Stimulated activated CD4-positive, alpha-beta T cell treated with anti-CD3 and anti-CD28 coated beads, Interleukin-4, amount 100 ng/mL, for 1 hour (primary cell): ENCODE measurements at places on chromosomes 12 and 14.
A peak's percentile ranks its signal among the peaks of the same experiment; 100 is the strongest.

- DNase-seq = peak; percentile 46
Measured at GRCh38 chr12:67649570-67650387, 1.2 kb downstream of the DYRK2 start.

- no peak for DNase-seq
Measured at GRCh38 chr14:76687611-76688382, 73.5 kb upstream of the VASH1 start.

GRCh38 chr14:26204728-26205479, 392.9 kb downstream of the NOVA1 start:
- no peak for DNase-seq

GRCh38 chr12:14723763-14724162, 27.4 kb upstream of the GUCY2C start:
- peak; percentile 27 for DNase-seq

GRCh38 chr12:1839956-1840951, 19.9 kb downstream of the LRTM2 start:
- DNase-seq = no peak

GRCh38 chr12:120139958-120140357, 23.4 kb upstream of the RAB35 start:
- DNase-seq = no peak

- DNase-seq = no peak
Measured at GRCh38 chr12:108518101-108518715, 3.1 kb downstream of the FICD start.

GRCh38 chr14:75871181-75871880, 110.5 kb downstream of the TGFB3 start:
- no peak for DNase-seq

DNA sequence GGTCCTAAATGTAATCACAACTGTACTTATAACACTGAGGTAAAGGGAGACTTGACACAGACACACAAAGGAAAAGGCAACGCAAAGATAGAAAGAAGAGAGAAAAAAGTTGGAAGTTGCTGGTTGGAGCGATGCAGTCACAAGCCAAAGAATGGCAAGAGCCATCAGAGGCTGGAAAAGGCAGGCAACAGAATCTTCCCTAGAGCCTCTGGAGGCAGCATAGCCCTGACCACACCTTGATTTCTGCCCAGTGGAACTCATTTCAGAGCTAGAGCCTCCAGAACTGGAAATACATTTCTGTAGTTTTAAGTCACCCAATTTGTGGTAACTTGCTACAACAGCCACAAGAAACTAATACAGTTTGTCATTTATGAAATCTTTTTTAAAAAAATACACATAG, 89.2 kb downstream of the PUS7L start:
- DNase-seq = no peak

GRCh38 chr12:65937161-65937641, 112.9 kb downstream of the HMGA2 start:
- DNase-seq = no peak

DNA sequence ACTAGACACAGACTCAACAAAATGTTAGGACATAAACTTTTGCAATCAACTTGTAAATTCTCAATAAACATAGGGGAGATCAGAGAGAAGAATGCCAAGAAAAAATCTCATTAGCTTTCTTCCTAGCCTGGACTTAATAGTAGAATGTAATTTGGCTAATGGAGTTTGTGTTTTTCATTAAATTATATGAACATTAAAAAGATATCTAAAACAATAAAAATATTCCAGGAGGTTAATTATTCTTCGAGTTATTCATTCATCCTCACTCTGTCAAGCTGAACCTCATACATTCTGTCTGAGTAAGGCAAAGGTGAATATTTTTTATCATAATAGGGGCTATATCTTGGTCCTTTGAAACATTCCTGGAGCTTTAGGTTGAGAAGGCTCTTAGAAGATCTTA, 551.9 kb upstream of the TBX3 start:
- no peak for DNase-seq

DNA sequence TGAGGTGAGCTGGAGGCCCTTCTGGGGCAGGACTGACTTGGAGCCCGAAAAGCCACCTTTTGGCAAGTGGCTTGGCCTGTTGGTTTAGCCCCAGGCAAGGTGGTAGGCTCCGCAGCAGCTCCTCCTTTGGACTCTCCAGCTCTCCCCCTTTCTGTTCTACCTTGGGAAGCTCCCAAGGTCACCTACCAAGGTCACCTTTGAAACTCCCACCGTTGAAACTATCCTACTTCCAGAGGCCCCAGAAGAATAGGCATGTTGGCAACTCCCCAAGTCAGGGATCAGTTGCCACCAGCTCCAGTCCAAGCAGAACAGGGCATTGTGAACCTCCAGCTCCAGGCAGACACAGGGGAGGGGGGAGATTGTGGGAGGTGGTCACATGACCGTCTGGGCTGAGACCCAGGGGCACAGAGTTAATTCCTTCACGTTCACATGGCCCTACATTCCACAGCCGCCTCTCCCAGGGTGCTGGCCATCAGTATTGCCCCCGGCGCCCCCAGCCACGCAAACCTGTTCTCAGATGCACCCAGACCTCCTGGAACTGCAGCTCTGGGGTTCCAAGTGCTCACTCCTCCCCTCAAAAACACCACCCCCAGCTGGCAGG, 14.4 kb downstream of the IRF2BPL start:
- DNase-seq = no peak

GRCh38 chr12:47775100-47775911, 2.3 kb downstream of the SLC48A1 start:
- DNase-seq = no peak

DNA sequence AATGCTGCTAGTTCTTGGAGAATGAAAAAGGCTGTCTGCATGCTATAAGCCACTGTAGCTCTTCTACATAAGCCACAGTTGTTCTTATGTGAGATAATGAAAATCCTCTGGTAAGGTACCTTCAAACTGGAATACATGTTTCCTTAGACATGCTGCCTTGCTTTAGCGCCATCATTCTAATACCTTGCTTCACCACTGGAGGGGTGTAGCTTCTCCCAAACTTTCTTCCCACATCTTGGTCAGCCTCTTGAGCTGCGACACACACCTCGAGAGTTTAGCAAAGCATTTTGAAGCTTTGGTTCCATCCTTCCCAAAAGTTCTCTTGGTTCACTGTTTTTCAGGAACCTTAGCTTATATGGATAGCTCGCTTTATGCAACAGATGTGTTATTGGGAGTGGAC, 69.5 kb downstream of the NKX2-1 start:
- DNase-seq = no peak

- peak; percentile 13 for DNase-seq
Measured at GRCh38 chr12:92431146-92431545, 271.6 kb upstream of the PLEKHG7 start.

DNA sequence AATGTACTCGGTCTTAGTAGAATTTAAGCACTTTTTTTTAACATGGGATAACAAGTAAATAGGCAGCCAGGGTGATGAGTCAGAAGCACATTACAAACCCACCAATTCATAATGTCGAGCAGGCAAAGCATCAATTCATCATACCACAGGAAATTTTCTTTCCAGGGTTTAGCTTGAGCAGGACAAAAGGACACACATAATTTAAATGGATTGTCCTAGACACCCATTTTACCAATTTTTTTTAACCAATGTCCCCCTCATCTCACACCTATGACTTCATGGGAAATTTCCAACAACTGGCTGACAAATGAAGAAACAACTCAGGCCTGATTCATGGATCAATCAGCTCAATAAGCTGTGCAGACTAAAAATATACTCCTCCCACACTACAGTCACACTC, 58.8 kb upstream of the FOXG1 start:
- DNase-seq = no peak

DNA sequence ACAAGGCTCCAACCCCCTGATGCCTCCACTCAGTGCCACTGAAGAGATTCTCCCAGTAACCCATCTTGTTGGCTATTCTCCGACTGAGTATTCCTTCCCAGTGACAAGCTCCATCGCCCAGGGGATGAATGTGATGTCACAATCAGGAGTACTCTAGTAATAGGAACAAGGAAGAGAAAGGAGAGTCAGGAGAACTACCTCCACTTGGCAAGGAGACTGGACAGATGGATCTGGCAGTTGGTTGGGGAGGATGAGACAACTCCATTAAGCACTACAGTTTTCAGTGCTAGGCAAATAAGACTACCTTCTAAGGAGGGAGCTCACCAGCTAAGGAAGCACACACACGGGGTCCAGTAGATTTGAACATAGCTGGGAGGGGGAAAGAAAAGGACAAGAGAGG, 5.3 kb downstream of the RNF41 start:
- DNase-seq = no peak

- DNase-seq = no peak
Measured at GRCh38 chr14:54652188-54652587, 85.3 kb downstream of the SAMD4A start.

DNA sequence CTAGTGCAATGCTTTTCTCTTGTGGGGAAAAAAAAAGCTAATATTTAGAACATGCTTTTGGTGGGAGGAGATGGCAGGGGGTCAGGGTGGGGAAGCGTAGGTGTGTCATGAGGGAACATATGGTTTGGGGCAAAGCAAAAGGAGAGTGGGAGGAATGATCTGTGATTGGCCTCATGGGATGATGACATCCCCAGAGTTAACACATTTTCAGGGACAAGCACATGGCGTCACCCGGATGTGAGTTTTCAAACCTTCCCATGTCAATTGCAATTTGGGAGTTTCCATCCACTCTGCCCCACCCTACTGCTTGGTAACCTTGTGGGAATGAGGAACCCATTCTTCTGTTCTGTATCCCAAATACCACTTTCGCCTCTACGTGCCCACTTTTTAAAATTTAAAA, 164.2 kb downstream of the SSPN start:
- DNase-seq = no peak

DNA sequence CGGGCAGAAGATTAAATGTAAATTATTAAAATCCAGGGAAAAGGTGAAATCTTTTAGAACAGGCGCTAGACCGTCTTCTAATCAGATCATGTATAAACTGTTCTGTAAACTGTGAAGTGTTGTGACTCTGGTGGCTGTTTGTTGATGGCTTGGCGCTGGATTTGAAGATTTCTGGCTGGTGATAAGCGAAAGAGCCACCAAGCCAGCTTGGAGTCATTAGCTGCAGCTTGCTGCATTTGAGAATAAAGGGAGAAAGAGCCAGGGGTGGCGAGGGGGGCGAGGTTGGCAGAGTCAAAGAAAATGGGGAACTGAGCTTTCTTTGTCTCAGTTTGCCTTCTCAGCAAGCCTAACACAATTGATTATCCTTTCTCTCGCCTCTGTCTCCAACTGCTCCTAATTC, 8.0 kb downstream of the SYNDIG1L start:
- no peak for DNase-seq

DNA sequence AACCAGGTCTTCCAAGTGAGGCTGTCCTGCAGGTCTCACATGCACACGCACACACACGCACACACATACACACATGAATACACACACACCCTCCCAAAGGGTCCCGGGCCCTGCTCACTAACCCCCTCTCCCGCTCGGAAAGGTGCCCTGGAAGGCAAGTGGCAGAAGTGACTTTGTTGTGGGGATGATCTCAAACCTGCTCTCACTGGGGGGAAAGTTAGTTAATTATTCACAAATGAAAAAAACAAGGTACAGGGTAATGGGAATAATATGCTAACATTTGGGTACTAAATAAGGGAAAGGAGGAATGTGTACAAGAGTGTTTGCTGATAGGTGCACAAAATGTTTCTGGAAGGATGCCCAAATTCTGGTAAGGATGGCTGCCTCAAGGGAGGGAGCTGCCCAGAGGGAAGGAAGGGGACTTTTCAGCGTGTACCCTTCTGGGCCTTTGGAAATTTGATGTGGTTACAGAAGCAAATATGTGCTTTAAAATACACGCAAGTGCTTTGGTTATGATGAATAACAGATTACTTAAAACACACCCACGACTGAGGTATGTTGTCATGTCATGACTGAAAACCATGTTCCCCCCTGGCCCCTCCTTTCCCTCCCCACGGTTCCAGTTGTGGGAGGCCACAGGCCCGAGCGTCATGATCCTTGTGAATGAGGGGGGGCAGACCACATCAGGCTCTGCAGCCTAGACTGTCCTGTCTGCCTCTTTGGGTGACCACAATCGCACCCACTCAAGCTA, 43.3 kb upstream of the PLEKHG6 start:
- peak; percentile 33 for DNase-seq

DNA sequence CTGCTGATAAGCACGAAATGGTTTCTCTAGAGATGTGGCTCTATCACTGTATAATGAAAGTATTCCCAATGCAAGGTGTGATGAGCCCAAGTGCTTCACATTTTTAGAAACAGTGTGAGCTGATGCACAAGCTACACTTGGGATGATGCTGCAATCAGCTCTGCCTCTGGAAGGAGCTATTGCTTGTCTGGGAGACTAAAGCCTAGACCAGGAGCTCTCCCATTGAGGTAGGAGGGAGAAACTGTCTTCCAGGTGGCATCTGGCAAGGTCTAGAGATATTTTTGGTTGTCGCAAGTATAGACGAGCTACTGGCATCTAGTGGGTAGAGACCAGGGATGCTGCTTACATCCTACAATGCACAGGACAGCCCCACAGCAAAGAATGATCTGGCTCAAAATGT, 42.0 kb downstream of the HECTD4 start:
- no peak for DNase-seq

- no peak for DNase-seq
Measured at GRCh38 chr12:111451649-111452129, 46.0 kb downstream of the SH2B3 start.

DNA sequence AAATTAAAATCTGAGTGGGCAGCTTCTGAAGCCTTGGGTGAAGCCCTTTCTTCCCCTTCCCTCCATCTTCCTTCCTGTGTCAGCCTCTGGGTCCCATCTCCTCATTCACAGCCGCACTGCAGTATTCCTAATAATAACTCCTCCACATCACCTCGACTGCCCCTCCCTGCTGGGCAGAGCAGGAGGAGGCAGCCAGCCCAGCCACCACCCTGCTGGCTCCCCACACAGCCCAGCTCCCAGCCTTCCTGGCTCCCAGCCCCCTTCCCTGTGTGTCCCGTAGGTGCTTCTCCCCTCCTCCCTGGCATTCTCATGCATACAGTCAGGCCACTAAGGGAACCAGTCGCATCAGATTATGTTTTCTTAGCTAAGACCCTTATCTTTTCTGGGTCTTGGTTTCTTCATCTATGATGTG, 3.7 kb downstream of the IFFO1 start:
- no peak for DNase-seq

DNA sequence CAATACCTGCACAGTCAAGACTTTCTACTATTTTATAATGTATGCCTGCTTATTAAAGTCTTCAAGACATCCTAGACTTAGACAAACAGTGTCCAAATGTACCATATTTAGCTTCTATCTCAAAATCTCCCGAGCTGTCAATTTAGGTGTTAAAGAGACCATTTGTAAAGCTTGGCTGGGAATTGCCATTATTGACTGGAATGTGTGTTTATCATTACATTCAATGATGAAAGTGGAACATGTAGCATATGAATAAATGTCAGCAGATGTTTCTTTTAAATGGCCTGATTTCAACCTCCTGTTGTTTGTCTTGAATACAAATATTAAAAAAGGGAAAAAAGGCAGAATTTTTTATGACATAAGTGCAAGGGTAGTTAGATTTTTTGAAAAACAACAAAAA, 572.3 kb downstream of the PRKD1 start:
- DNase-seq = no peak

GRCh38 chr14:34538871-34539406, 562 bp downstream of the EAPP start:
- DNase-seq = no peak

- DNase-seq = no peak
Measured at GRCh38 chr14:54840336-54840735, 62.3 kb downstream of the GCH1 start.
